ENCODE measurements at places on chromosomes 2 and 18.

- no peak for DNase-seq
Observed at GRCh38 chr2:61340242-61340641, 130.6 kb downstream of the USP34 start.

- no peak for DNase-seq
Observed at GRCh38 chr2:127358044-127358443, 29.7 kb downstream of the MAP3K2 start.

DNA sequence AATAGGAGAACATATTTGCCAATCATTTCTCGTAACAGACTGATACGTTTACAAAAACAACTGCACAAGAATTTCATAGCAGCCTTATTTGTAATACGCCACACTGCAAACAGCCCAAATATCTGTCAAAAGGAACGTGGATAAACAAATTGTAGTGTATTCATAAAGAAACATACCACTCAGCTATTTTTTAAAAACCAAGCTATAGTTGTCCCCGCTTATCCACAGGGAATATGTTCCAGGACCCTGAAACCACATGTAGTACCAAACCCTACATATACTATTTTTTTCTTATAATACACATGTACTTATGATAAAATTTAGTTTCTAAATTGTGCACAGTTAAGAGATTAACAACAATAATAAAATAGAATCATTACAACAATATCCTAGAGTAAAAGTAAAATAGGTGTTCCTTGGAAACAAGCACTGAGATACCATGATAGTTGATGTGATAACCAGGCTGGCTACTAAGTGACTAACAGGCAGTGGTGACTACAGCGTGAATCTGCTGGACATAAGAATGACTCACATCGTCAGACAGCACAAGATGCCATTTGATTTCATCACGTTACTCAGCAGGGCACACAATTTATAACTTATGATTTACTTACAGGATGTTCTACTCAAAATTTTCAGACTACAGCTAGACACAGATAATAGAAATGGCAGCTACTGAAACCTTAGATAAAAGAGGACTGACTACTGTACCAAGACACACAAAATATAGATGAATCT lies 367.4 kb downstream of the NCKAP5 start:
- DNase-seq, result no peak

- DNase-seq, result no peak
Observed at GRCh38 chr2:182319556-182320505, 107.0 kb downstream of the PDE1A start.

DNA sequence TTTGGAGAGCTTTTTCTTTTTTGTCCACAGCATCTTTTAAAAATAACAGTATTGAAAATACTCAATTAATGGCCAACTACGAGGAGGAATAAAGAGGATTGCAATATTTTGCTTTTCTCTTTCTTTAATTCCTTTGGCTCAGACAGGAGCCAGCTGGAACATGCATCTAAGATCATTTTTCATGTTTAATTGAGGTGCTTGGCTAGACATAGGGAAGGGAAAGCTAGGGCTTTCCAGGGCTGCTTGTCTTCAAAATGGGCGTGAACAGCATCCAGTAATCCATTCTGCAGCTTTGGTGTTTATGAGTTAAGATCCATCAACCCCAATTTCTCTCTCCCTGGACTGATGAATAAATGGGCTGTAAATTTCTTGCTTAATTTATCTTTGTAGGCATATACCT lies 323.0 kb downstream of the PTPRM start:
- no peak for DNase-seq

DNA sequence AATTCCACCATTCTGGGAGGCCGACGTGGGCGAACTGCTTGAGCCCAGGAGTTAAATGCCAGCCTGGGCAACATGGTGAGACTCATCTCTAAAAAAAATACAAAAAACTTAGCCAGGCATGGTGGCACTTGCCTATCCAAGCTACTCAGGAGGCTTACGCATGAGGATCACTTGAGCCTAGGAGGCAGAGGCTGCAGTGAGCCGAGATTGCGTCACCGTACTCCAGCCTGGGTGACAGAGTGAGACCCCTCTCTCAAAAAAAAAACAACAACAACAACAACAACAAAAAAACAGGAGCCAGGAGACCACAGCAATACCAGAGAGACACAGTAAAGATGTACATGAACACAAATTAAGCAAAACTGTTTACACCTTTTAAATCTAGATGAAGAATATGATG lies 52.9 kb downstream of the TLK1 start:
- DNase-seq, result no peak

DNA sequence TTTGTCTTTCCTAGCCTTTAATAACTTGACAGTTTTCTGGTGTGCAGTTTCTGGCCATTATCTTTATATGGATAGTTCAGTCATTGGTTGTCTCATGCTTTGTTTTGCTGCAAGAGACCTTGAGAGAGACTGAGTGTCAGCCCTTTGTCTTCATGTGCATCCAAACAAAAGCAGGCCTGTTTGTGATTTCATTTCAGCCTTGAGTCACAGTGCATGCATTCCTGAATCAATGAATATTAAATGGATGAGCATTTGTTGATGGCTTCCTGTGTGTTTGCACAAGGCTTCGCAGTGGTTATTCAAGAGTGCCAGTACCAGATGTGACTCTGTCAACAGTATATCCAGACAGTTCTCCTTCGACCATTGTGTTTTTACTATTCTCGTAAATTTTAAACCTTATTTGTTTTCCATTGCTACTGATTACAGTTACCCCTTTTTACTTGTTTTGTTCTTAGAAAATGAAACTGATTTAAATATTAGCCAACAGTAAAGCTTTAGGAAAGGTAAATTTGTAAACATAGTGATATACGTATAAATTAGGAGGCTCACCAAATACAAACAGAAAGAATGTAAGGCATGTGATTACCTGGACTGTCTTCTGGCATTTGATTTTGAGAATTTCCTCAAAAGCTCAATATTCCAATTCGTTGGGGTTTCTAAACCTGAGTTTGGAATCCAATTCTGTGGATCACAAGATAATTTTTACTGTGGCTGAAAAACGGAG lies 319.8 kb downstream of the CTNNA2 start:
- DNase-seq, result no peak

DNA sequence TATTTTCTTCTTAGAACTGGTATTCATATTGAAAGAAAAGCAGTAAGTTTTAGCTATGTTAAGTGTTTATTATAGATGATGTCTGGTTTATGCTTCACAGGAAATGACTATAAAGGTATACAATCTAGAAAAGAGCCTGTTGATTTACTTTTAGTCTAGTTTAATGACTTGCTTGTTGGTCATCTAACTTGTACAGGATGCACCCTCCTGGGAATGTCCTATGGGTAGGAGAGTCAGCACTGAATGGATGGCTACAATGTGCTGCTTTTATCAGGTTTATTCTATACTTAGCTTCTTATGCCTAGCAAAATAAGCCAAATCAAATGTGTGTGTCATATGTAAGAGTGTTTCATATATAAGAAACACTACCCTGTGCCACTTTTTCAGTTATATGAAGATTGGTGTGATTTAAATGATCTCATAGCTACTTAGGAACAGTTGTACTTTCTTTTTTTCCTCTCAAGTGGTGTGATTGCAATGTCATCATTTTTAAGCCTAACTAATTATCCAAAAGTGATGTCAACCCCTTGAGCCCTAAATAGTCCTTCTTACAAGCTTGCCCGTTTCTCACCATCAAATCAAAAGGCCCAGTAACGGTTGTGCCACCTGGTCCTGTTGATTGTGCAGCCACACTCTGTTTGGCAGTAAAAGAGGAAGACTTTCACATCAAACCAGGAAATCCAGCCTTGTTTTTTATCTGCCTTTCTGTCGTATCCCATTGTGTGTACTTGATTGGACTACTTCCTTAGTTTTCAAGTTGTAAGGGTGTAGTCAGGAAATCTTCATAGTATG lies 176.0 kb downstream of the DIS3L2 start:
- DNase-seq, result no peak

DNA sequence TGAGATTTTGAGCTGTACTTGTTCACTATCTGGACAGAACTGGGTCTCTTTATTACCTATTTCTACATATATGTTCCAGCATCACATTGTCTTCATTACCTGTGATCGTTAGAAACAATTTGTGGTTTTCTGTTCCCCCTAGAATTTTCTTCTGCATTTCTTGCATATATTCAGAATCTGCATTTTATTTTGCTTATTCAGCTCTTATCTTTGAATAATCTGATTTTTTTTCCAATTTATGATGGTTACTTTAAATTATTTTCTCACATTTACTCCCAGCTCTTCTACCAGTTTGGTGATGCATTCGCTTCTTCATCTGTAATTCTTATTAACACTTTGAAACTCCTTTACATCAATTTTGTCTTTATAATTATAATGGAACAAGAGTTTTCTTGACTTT lies 55.1 kb downstream of the LYPD6B start:
- no peak for DNase-seq

DNA sequence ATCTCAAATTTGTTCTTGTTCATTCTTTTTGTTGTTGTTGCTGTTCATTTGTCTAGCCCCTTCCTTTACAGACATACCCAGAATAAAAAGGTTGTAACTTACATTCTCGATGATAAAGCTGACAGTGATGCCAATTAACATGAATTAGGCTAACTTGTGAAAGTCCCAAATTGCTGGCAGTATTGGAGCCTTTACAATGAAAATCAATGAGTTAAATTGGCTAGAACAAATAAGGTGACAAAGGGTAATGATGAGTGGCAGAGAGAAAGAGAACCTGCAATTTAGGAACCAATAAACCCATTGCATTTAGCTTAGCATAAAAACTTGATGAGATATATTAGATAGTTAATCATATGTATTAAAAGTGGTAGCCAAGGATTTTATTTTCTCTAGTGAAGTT lies 521.0 kb downstream of the ADCYAP1 start:
- DNase-seq, result no peak

DNA sequence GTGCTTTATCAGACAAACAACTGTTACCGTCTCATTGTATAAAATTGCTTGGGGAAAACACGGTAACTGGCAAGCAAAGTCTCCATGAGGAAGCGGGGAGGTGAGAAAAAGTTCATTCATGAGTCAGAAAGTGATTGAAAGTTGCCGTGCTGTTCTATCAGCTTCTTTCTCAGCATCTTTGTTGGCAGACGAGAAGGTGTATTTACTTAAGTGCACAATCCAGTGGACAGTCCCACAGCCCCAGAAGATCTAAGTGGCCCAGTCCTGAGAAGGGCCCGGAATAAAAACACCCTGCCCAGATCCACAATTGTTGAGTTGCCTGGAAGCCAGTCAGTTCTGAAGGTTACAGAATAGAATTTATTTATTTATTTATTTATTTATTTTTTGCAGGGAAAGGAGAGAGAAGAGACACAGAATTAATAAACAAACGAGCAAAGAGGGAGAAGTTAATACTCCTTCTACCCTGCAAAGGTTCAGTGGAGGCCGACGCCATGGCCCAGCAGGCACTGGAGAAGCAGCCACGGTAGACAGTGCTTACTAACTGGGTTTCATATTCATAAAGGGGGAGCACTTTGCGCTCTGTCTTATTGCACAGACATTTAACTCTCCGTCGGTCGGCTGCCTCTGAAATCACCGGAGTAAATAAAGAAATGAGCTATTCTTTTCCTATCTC lies 676.0 kb upstream of the SALL3 start:
- DNase-seq, result no peak

DNA sequence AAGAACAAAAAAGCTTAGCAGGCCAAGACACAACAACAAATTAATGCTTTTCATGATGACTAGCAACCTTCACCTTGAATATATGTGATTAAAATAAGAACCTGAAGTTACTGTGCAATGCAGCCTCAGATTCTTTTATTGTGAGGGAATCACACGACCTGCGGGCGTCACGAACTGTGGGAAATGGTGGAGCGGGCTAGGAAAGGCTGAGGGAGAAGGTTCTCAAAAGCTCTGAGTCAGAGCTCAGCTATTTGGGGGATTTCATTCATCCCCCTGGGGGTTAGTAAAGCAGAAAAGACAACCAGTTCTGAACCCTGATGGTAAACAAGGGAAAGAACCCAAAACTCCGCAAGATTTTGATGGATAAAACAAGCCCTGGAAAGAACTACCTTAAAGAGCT lies 89.3 kb upstream of the NCKAP5 start:
- DNase-seq, result no peak
